Stimulated activated CD8-positive, alpha-beta memory T cell treated with anti-CD3 and anti-CD28 coated beads, Interleukin-7, amount 100 ng/mL, for 24 hours (primary cell): ENCODE measurements at places on chromosomes 4 and X.

GRCh38 chrX:119292445-119292844 is 56.4 kb downstream of the PGRMC1 start:
- no peak for DNase-seq

DNA sequence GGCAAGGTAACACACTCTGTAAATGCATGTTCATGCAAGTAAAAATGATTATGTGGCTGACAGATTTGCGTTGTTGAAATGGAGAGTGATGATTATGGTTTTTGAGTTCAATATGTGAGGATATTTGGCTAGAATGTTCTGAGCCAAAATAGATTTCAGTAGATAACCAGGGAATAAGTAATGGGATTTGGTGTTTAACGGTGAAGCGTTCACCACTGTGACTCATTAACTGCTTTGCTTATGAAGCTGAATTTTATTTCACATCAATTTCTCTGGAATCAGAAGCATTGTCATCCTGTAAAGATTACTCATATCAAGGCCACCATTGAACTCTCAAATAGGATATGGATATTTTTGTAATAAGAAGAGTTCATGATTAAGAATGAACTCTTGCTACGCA is 11.7 kb downstream of the AFP start:
- DNase-seq: no peak

- DNase-seq: no peak
Measured at GRCh38 chr4:39243462-39243861, 61.1 kb downstream of the WDR19 start.

DNA sequence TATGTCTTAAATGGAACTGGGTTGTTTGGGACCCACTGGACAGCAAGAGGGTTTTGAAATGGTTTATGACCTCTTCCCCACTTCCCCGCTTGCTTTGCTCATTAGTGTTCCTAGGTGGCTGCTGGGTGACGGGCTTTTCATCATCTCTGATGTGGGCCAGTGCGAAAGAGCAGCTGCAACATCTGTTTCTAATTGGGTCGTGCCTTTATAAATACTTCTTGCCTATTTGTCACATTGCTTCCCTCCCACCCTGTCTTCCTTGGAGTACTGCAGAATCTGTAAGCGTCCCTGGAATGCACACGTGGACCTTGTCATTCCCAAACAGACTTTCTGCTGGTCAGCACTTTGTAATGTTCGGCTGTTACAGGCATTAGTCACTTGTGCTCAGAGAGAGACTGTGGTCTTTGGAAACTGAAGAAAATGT is 35.2 kb downstream of the SEPTIN11 start:
- no peak for DNase-seq

- DNase-seq: no peak
Measured at GRCh38 chr4:80179637-80180161, 17.6 kb upstream of the PRDM8 start.

GRCh38 chrX:36581030-36581429 is 427.1 kb upstream of the FAM47C start:
- DNase-seq: no peak

DNA sequence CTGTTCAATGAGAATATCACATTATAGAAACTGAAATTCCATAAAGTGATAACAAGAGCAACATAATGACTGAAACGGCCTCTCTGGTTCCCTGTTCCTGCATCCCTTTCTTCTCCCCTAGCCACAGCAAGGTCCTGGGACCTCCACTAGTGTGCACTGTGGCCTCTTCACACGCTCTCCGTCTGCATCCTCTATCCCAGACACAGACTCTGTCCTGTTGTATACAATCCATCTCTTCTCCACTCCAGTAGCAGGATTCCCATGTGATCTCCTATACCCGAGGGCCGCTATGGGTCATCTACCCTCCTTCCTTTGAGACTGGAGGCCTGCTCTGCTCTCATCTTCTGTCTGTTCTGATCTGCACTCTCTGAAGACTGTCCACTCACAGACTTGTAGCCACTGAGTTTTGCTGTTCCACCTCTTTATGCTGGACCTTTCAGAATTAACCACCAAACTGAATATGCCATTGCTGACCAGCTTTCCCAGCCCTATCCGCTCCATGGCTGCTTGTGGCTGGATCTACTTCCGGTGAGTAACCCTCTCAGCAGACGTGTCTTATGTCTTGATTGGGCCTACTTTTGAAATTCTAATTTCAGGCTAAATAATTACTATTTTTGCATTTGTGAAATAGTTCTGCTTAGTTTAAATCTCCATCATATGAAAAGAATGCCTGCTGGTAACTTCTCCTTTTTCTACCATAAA is 105.1 kb upstream of the NAP1L5 start:
- no peak for DNase-seq

- no peak for DNase-seq
Measured at GRCh38 chrX:17403189-17403691, 28.2 kb downstream of the NHS start.

GRCh38 chr4:86249074-86249473 is 110.8 kb downstream of the MAPK10 start:
- no peak for DNase-seq

DNA sequence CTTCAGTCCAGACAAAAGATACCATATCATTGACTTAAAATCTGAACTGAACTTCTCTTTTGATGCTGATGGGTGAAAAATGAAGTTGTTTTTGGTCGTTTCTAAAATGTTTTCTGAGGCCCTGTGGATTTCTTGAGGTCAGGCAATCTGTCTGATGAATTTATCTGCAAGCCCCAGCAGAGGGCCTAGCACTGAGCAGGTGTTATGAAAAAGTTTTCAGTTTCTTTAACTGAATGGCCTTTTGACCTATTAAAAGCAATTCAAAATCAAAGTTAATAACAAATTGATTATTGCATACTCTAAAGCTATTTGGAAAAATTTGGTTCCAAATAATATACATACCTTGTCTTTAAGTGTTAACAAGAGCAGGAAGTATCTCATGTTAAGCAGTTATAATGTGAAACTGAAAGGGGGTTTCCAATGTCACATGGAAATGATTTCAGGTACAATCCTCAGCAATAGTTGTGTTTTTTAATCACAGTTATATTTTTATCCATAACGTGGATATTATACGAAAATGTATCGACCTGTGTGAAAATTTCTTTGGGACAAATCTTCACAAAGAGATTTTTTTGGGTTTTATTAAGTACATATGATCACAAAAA is 285.0 kb downstream of the SPANXN1 start:
- no peak for DNase-seq

DNA sequence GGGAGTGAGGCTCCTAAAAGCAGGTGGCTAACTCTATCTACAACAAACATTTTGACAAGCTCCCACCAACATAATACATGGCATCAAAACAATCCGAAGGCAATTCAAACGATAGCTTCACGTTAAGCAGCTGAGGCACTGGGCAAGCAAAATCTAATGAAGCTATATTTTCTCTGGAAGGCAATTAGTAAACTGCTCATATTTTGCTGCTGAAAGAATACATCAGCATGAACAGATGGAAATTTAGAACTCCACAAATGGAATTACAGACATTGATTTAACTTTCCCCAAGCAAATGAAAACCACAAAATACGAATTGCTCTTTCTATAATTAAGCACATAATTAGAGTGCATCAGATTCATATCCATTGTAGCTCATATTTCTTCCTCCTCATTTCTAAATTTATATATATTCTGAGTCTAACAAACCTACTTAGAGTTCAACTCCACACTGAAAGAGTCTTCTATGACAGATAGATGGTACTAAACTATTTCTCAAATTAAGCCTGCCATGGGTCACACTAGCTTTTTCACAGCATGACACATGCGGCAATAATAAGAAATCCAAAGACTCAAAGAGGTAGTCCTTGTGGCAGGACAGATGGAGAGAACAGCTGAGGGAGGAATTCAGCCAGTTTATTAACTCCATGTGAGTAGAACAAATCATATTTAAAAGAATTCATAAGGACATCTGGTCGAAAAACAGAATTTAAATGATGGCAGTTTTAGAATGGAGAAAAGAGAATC is 305.4 kb downstream of the MAPK10 start:
- no peak for DNase-seq

DNA sequence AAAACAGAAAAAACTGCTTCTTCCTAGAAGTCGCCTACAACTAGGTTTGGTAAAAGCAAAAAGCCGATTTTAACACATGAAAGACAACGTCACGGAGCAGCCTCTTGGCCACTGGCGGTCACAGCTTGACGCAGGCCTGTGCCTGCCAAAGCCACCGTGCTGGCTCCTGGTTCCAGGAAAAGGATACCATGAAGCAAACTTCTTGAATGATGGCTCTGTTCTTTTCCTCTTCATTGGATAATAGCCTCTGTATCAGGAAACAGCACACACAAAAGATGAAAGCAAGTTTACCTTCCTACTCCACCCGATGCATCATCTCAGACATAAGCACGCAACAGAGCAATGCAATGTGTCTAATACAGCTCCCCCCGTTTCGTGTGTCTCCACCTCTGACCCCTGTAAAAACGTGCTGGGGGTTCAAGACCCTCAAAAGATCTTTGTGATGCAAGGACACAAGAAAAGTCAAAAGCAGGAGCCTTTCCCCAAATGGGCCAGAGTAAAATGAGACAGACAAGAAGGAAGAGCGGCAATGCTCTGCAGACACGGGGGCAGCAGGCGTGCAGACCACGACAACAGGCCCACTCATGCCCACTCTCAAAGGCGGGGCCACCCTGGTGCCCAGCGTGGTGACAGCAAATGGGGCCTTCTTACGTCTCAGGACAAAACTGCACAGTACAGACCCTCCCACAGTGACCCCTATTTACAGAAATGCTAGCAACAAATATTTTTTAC is 19.4 kb downstream of the GAK start:
- no peak for DNase-seq

GRCh38 chr4:2608291-2608690 is 71.8 kb downstream of the FAM193A start:
- DNase-seq: no peak

DNA sequence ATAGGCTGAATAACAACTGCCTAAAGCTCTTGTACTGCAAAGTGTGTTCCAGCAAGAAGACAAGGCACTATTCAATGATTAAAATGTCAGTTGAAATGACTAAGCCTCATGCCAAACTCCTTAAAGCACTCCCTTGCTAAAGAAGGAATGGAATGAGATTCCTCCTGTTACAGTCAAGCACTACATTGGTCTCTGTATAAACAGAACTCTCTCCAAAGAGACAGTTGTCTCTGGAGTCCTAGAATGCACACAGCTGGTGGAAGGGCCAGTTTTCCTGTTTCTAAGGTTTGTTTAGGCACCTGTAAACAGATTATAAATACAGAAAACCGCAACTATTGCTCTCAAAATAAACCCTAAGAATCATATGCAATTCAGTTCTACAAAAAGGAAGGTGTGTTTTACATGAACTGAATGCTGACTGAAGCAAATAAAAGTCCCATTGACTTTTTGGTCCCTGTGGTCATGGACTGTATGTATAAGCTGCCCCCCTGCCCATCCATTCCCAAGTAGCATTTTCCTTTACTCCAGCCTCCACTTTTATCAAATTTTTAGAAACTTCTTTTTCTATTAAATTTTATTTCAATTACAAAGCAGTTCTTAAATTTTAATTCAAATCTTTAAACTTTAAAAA is 47.0 kb downstream of the FAT1 start:
- DNase-seq: no peak

DNA sequence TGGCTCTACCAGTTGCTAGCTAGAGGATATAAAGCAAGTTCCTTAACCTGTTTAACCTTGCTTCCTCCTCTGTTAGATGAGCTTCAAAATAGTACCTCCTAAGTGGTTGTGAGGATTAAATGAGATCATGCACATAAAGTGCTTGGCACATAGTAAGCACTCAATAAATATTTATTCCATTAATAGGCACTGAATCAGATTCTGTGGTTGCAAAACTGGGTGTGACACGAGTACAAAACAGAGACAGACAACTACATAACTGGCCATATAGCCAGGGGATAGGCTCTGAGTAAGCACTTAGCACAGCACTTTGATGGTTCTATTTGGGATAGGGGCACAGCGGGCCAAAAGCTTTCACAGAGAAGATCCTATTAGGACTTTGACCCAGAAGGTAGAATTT is 150.3 kb downstream of the RELL1 start:
- no peak for DNase-seq

GRCh38 chr4:47711646-47712045 is 126.2 kb downstream of the CORIN start:
- DNase-seq: no peak

- no peak for DNase-seq
Measured at GRCh38 chr4:113524096-113524495, 237.4 kb downstream of the CAMK2D start.

GRCh38 chr4:74671080-74671698 is 123.1 kb downstream of the BTC start:
- peak; percentile 22 for DNase-seq

DNA sequence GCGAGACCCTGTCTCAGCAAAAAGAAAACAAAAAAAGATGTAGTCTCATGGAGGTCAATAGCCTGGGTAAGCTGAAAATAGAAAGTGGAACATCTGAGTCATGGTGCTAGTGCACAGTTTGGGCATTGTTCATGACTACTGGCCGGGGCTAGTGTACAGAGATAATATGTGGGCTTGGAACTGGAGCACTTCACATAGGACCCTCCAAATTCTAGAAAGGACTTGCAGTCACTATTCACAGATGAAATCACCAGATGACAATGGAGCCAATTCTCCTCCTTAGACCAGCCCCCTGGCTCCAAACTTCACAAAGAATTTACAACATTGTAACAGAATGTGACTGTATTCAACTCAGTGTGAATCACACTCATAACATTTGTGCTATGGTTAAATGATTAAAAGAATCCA is 367.8 kb upstream of the SLC7A11 start:
- no peak for DNase-seq

- no peak for DNase-seq
Measured at GRCh38 chr4:3065551-3065950, 8.8 kb downstream of the HTT-AS start.

- no peak for DNase-seq
Measured at GRCh38 chrX:103329991-103330390, at the start of gene TCEAL7. TCEAL7 (plus strand) TSS chrX:103330239; CDS start chrX:103331404, 1,165 bp downstream.

DNA sequence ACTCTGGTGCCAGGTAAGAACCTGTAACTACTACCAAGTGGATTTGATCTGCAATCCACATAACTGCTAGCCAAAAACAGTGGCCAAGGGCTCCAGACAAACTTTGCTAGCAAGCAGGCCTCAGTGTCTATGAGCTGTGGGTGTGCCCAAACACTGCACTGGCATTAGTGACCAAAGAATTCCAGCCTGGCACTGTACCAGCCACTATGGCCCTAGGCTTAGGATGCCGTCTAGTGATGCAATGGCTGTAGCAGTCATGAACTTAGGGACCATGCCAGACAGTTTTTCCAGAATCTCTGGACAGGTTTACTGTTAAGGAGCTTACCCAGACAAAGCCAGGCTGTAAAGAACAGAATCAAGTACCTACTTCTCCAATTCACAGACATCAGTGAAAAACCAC is 33.7 kb upstream of the PRR27 start:
- no peak for DNase-seq

DNA sequence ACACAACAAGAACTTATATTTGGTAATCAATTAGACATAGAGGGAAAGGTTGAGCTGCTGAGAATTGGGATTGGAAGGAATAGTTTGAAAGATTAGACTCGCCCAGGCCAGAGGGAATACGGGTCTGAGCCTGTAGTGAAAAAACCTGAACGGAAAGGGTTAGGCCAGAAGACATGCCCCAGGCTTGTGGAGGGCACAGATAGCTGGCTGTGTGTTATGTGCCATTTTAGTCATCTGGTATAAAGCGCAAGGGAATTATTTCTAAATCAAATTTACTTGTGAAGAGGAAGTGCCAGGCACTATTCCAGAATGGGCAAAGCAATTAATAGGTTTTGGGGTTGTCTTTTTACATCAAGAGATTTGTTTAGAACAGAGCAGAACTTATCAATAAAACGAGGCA is 187.5 kb upstream of the ANKRD50 start:
- DNase-seq: no peak

GRCh38 chr4:174553031-174553430 is 30.7 kb upstream of the HPGD start:
- no peak for DNase-seq
